Brain (organoid and tissue), 16 donors: ENCODE measurements at places on chromosomes 5 and 9.

- no peak for DNase-seq
Measured at GRCh38 chr5:96093340-96093739, 131.7 kb upstream of the ELL2 start.

DNA sequence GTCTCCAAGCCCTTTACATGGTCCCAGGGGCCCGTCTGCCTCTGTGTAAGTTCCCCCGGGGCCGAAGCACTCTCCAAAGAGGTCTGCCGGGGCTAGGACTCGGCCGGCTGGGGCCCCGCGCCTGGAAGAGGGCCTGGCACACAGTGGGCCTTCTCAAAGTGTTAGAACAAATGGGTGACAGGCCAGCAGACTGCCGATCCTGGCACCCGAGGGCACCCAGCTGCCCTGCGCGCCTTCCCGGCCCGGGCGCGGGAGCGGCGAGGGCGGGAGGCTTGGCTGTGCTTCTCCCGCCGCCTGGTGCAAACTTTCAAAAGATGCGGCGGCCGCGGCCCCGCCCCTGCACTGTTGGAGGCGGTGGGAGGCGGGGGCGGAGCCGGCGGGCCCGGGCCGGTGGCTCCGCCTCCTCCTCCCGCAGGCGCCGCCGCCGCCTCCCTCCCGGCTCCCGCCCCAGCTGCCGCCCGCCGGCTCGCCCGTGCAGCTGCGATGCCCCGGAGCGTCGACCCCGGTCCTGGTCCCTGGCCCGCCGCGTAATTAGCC is at the start of gene NEURL1B:
Gene NEURL1B, plus strand, starts transcription at position 442 of the 537 bp plus-strand sequence. CDS start 144 bp downstream, outside the sequence.
- peak; percentile 89 for DNase-seq

DNA sequence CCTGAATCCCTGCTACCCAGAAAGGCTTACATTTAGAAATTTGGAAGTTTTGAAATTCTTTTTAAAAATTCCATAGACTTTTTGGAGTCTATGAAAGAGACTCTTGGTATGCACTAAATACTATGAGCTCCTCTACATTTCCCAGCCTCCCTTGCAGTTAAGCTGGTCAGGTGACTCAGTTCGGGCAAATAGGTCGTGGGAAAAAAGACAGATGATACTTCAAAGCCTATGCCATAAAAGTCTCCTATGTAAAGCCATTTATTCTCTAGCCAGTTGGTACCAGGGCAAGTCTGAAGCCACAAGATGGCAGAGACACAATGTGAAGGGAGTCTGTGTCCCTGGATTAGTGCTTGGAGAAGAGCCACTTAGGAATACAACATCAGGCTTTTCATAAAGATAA is 101.8 kb downstream of the BOD1 start:
- DNase-seq: no peak

DNA sequence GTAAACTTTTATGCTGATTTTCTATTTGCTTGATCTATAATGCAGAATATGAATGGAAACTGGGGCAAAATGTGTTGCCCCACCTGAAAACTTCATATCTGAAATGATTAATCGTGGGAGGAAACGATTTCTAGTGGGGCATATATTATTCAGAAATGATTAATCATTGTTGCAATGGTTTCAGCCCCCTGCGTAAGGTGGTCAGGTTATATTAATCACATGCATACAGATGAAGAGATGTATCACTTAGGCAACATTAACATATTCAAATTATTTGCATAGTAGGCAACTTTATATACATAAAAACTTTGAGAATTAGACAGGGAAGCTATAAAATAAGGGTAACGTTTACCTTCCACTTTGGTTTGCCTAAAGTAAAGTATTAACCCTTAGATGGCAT is 49.8 kb downstream of the LSM11 start:
- no peak for DNase-seq

GRCh38 chr5:60835554-60835953 is 8.5 kb downstream of the ELOVL7 start:
- DNase-seq: no peak

- DNase-seq: no peak
Measured at GRCh38 chr5:72673180-72673579, 143.3 kb upstream of the TNPO1 start.

- no peak for DNase-seq
Measured at GRCh38 chr5:52786391-52786790, 1.3 kb upstream of the ITGA1 start.

- DNase-seq: no peak
Measured at GRCh38 chr9:127987103-127987614, 6.4 kb upstream of the EEIG1 start.

DNA sequence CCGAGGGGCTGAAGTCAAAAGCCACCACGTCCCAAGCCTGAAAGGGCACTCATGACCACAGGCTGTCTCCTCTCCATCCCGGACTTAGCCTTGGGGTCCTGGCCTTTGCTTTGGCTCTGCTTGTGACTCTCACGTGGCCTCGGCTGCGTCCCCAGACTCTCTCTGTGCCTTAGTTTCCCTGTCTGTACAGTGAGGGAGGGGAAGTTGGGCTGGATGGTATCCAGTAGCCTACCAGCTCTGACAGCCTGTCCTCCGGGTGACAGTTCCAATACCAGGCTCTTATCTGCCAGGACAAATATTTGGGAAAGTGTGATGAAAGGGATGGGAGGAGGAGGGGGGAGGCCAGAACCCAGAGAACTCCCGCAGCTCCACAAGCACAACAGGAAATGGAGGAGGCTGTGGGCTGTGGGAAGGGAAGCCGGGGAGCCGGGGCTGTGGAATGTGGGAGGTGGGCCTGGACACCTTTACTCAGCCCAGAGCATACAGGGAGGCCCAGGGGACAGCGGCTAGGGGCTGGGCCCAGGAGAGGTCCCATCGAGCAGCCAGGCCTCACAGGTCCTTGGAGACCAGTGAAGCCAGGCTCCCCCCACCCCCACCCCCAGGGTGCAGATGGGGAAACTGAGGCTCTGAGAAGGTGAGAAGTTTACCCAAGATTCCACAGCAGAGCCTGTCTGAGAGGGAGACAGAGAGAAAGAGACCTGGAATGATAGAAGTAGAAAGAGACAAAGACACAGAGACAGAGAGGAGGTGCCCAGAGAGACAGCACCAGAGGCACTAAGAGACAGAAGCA is 18.3 kb downstream of the PDGFRB start:
- no peak for DNase-seq

DNA sequence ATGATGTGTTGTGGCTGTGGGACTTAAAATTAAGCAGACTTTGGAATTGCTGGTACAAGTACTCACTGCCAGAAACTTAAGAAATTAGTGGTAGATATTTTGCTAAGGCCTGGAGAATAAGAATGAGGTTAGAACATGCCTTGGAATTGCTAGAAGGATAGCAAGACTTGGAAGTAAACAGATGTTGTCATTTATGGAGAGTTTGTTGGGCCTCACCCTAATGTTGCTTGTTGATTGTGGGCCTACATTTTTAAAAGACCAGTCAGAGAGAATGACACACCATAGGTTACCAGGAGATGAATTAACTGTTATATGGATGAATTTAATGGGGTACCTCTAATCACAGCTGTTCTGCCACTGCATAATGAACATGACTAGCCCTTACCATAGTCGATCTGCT is 120.1 kb upstream of the GAS1 start:
- DNase-seq: no peak

DNA sequence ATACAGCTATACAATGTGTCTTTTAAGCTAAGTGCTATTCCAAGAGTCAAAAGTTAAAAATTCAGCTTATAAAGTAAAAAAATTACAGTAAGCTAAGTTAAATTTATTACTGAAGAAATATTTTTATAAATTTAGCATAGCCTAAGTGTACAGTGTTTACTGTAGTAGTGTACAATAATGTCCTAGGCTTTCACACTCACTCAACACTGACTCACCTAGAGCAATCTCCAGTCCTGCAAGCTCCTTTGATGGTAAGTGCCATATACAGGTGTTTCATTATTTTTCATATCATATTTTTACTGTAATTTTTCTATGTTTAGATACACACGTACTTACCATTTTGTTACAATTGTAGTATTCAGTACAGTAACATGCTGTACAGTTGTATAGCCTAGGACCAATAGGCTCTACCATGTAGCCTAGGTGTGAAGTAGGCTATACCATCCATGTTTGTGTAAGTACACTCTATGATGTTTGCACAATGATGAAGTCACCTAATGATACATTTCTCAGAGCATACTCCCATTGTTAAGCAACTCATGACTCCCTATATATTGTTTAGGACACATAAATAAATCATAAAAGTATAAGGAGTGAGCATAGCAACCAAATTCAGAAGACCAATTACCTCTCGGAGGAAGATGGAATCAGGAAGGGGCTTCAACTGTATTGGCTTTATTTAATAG is 165.1 kb upstream of the SLC30A5 start:
- no peak for DNase-seq

- no peak for DNase-seq
Measured at GRCh38 chr5:74015716-74016115, 389.7 kb downstream of the ARHGEF28 start.

DNA sequence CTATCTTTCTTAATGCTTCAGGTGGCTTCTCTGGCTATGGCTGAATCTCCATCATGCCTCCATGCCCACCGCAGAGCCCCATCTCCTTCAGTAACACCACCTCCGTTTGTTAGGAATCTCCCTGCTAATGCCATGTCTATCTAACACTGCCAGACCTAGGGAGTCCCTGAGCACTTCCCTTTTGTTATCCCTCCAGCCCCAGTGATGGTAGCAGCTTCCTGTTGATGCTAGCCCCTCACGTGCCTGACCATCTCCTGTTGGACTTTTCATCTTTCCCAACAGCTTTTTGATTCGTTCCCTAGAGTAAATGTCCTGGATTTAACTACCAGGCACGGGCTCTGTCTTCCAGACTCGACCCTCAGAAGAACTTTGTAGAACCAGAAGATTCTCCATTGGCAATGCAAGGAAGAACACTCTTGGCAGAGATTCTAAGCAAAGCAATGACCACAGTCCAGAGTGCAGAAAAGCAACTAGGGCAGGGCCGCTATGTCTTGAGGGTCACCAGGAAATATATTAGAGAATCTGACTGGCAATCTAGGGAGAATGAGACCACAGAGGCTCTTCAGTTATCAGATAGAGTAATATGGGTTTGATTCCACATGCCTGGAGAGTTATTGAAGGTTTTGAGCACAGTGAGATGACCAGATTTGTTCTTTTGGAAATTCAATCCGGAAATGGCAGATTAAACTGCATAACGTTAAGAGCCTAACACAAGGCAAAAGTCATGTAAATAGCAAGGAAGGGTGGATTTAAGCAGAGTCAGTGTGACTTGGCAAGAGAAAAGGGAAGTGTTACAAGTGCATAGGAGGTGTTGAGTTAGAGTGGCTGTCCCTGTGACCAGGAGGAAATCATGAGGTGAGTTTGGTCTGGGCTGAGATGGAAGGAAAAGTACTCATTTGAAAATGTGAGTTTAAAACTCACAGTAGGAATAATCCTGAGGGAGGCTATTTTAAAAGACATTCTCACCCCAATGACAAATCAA is 555.2 kb downstream of the ACTL7B start:
- no peak for DNase-seq

DNA sequence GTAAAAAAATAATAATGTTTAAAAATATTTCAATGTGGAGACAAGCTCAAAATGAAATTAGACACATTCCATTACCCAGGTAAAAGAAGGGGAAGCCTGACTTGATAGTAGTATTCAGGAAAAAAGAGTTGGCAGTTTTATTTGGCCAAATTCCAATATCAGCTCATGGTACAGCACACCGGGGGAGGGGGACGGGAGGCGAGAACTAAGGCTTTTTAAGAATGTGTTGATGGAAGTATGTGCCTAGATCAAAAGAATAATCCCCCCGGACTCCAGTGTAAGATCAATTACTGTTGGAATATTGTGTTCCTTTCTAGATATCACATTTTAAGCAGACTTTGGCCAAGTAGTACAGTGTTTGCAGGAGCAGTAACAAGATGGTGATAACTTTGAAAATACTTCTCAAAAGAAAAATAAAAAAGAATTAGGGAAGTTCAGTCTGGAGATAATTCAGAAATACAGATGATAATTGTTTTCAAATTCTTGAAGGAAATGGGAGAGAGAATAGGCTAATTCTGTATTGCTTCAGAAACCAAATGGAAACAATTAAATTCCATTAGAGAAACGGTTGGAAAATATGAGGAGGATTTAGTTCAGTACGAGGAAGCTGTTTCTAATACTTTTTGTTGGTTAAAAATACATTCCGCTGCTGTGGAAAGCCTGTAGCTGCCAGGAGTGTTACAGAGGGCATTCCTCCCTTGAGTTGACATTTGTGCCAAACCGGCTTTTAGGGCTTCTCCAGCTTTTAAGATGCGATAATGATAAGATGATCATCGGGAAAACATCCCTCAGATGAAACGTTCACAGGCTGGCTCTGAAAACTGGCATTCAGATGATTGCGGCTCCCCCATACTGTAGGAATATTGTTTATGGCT is 98.1 kb upstream of the ERBIN start:
- no peak for DNase-seq

DNA sequence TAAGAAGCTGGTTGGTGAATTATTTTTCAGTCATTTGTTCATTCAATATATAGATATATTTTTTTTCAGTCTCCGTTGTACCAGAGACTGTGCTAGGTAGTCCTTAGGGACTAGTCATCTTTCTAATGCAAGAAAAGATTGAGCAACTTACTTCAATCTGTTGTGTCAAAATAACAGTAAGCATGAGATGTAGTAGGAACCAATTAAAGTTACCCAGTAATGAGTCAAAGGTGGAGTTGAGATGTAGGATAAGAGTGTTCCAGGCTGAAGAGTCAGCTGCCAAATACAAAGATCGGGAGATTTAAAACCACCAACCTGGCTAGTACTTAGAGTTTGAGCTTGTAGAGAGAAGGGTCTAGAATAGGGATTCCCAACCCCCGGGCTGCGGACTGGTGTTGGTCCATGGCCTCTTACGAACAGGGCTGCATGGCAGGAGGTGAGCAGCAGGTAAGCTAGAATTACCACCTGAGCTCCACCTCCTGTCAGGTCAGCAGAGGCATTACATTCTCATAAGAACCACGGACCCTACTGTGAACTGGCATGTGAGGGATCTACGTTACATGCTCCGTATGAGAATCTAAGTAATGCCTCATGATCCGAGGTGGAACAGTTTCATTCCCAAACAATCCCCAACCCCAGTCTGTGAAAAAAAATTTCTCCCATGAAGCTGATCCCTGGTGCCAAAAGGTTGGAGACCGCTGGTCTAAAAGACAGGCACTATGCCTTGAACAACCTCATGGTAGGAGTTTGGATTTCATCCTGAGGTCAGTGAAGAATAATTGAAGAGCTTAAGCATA is 1241.5 kb upstream of the WWC1 start:
- no peak for DNase-seq

GRCh38 chr9:77729177-77729576 is 81.1 kb upstream of the GNA14 start:
- no peak for DNase-seq

DNA sequence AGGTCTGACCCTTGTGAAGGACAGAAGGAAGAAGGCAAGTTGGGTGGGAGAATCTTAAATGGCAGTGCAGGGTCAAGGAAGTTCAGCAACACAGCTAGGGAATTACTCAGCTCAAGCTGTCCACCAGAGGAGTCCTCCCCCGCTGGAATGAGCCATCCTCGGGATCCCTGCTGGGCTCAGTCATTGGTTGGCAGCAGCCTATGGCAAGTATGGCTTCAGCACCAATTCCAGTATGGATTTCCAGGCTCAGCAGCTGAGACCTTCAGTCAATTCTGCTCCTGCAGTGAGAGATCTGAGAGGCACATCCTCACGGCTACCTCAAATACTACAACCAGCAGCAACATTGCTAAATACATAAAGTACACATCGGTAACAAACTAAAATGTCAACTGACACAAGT is 280.6 kb upstream of the PIK3R1 start:
- no peak for DNase-seq
